ENCODE measurements at places on chromosomes 1 and 21.

GRCh38 chr1:153679337-153680119 is 1.0 kb downstream of the NPR1 start:
- DNase-seq, result no peak

GRCh38 chr21:41360072-41360821 is 1.6 kb upstream of the MX2 start:
- no peak for DNase-seq

DNA sequence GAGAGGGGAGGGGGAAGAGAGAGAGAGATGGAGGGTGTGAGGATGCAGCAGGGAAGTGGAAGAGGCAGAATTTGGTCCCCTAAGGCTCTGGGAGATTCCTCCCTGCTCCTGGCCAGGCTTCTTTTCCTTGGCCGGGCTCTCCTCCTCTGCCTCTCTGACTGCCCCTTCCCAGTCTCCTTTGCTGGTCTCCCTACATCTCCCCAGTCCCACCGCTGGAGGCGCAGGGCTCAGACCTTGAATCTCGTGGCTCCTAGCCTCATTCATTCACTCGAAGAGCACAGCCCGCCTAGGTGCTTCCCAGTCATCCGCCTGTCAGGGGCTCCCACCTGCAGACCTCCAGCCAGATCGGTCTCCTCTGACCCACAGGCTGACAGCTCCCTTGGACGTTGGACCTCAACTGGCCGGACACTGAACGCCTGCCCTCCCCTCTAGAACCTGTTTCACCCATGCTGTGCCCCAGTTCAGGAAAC is 76.5 kb downstream of the VWA5B1 start:
- DNase-seq, result peak; percentile 42

- DNase-seq, result peak; percentile 47
Measured at GRCh38 chr1:15833069-15833679, 14.3 kb upstream of the SPEN start.

- DNase-seq, result peak; percentile 50
Measured at GRCh38 chr1:67463298-67463955, 33.2 kb upstream of the SERBP1 start.

- no peak for DNase-seq
Measured at GRCh38 chr1:60444680-60445079, 371.1 kb upstream of the C1orf87 start.

- DNase-seq, result no peak
Measured at GRCh38 chr1:211928993-211929637, 98.6 kb upstream of the LPGAT1 start.

DNA sequence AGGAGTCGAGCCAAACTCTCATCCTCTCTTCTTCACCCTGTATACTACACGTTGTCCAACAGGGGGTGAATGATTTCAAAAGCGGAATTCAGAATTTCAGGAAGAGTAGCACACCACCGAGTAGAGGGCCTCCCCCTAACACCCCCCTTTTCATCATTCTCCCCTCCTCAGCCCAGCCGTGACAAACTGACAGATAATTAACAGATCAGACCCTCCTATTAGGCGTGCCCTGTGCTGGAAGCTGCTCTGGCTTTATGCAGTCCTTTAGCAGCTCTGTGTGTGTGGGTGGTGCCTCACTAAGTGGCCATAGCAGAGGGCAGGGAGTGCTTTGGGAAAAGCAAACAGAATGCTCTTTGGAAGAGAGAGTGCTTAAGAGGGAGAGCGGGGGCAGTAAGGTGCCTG is 44.3 kb downstream of the PEX14 start:
- DNase-seq, result no peak

All from putamen (tissue), 1 donor.